ENCODE measurements at places on chromosomes 7 and 10.
A peak's percentile ranks its signal among the peaks of the same experiment; 100 is the strongest.

DNA sequence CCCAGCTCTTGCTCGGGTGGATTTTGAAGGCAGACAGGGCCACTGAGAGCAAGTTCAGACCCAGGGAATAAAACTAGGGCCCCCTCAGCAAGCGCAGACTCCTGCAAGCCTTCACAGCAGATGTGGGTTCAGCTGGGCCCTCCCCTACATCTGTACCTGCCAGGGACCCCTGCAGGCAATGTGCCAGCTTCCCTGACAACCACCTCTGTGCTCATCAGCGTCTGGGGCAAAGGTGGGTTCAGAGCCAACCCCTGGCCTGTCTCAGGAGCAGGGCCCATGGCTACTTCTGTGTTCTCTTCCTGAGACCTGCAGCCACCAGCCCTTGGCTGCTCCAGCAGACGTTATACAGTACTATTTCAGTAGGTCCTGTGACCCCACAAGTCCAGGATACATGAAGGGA is 189.5 kb downstream of the DIP2C start:
- no peak for DNase-seq

GRCh38 chr7:132349075-132349474 is 227.2 kb downstream of the PLXNA4 start:
- DNase-seq: no peak

- DNase-seq: peak; percentile 47
Observed at GRCh38 chr7:155405399-155406318, 52.3 kb upstream of the EN2 start.

GRCh38 chr7:47826754-47827153 is 121.5 kb downstream of the PKD1L1 start:
- DNase-seq: no peak

GRCh38 chr10:132654708-132655661 is 117.4 kb downstream of the INPP5A start:
- peak; percentile 91 for DNase-seq
